ENCODE measurements at places on chromosomes 7 and 10. TPM values are rescaled to one million over a fixed set of nuclear protein-coding genes. Genes with fewer than 3 reads are reported as not detected.

PNLIPRP1 gene
- total RNA-seq: not detected

FZD8 gene
- total RNA-seq: 4.3 TPM

SLC29A4 gene
- total RNA-seq: 0.38 TPM

DNA sequence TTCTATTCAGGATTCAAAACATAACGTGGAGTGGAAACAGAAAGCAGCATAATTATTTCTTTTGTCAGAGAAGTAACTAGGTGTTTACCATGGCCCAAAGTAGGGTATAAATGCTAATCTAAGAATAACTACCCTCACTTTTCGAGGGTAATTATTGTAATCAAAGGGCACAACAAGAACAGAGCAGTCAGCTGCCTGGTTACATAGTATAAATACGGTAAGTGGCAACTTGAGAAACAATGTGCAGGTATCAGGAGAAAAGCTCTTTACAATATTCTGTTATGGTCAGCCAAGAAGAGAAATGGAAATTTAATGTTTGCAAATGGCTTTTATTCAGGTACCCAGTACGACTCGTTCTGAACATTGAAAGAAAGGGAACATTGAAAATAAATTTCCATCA lies 242.0 kb upstream of the NPY start:
- no peaks in the 10 kb centered on the region for H3K27me3 ChIP-seq
- no peak overlapping the region for H3K4me3 ChIP-seq
- DNase-seq: no peak
- H3K36me3 ChIP-seq: no peaks in the 10 kb centered on the region

GRCh38 chr10:27529010-27529783 lies 25.1 kb downstream of the RAB18 start:
- no peak overlapping the region for H3K27ac ChIP-seq
- H3K27me3 ChIP-seq: no peaks in the 10 kb centered on the region
- H3K4me1 ChIP-seq: no peaks in the 10 kb centered on the region
- peaks cover 5% of the 10 kb centered on the region for H3K36me3 ChIP-seq
- H3K4me3 ChIP-seq: no peak overlapping the region
- DNase-seq: no peak

GRCh38 chr7:128188396-128189230 lies 52.5 kb upstream of the LEP start:
- H3K27ac ChIP-seq: no peak overlapping the region
- no peak for DNase-seq
- H3K4me1 ChIP-seq: no peaks in the 10 kb centered on the region
- no peak overlapping the region for H3K4me3 ChIP-seq

GRCh38 chr10:97412891-97413304 lies 11.8 kb upstream of the RRP12 start:
- no peaks in the 10 kb centered on the region for H3K27me3 ChIP-seq
- H3K4me3 ChIP-seq: no peak overlapping the region
- peak overlapping the region; percentile 0 for H3K27ac ChIP-seq
- no peaks in the 10 kb centered on the region for H3K36me3 ChIP-seq
- peaks cover 21% of the 10 kb centered on the region for H3K4me1 ChIP-seq

DNA sequence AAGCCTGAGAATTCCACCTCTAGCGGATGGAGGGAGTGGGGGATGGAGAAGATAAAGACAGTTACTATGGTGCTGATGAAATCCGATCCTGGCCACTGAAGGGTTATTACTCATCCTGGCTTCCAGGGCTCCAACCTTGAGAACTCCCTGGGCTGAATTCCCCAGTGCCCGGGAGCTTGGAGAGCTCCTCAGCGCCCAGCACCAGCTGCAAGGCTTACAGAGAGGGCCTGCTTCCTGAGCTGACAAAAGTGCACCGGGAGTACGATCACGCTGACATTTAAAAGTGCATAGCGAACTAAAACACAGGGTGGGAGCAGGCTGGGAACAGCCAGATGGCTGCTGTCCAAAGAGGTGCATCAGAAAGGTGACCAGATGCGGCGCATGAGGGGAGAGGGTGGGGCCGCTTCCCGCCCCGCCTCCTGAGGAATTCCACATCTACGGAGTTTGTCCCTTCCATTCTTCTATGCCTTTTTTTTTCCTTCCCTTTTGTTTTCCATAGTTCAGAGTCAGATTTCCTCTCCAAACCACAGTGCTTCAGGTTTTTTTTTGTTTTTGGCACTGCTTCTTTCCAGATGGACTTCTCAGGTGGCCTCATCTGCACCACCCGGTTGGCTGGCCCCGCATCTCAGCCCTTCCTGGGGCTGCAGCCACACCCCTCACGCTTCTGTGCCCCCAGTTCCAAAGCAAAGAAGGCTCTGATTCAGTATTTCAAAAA lies 62.4 kb upstream of the MKRN1 start:
- H3K36me3 ChIP-seq: no peaks in the 10 kb centered on the region
- no peak for DNase-seq
- no peaks in the 10 kb centered on the region for H3K27me3 ChIP-seq
- H3K4me3 ChIP-seq: no peak overlapping the region
- peaks cover 3% of the 10 kb centered on the region for H3K4me1 ChIP-seq

- no peaks in the 10 kb centered on the region for H3K4me1 ChIP-seq
- no peaks in the 10 kb centered on the region for H3K27me3 ChIP-seq
- H3K27ac ChIP-seq: no peak overlapping the region
These were observed 370.1 kb downstream of the ADRA2A start for GRCh38 chr10:111446966-111447365.

DNA sequence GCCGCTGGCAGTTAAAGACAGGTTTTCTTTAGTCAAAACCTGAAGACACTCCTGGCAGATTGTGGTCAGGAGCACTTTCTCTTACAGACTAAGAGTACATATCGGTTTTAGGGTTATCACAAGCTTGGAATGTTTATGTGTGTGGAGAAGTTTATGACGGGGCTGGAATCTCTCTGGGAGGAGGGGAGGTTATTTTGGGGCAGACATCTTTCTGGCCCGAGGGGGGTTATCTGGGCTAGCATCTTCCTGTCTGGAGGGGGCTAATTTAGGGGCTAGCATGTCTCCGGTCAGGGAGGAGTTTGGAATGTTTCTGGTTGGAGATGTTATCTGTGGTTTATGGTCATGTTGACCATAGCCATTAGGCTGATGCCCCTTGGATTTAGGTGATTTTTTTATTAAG lies 141.2 kb upstream of the KIF5B start:
- no peaks in the 10 kb centered on the region for H3K36me3 ChIP-seq
- no peak for DNase-seq
- H3K27me3 ChIP-seq: no peaks in the 10 kb centered on the region
- H3K4me3 ChIP-seq: no peak overlapping the region
- H3K27ac ChIP-seq: no peak overlapping the region

- no peak overlapping the region for H3K27ac ChIP-seq
- no peaks in the 10 kb centered on the region for H3K36me3 ChIP-seq
- H3K4me1 ChIP-seq: no peaks in the 10 kb centered on the region
- H3K27me3 ChIP-seq: no peaks in the 10 kb centered on the region
- no peak for DNase-seq
These were observed 36.5 kb downstream of the CTNNA3 start for GRCh38 chr10:67659497-67659896.

GRCh38 chr7:128358233-128358632 lies 3.3 kb downstream of the PRRT4 start:
- H3K4me1 ChIP-seq: peaks cover 23% of the 10 kb centered on the region
- DNase-seq: no peak
- no peak overlapping the region for H3K27ac ChIP-seq
- H3K36me3 ChIP-seq: no peaks in the 10 kb centered on the region

GRCh38 chr7:108293149-108293612 lies 163.0 kb upstream of the LAMB4 start:
- H3K36me3 ChIP-seq: no peaks in the 10 kb centered on the region
- DNase-seq: no peak
- no peak overlapping the region for H3K27ac ChIP-seq

- no peak overlapping the region for H3K4me3 ChIP-seq
- DNase-seq: no peak
- H3K27me3 ChIP-seq: no peaks in the 10 kb centered on the region
- H3K27ac ChIP-seq: no peak overlapping the region
These were observed 1118.6 kb downstream of the SORCS3 start for GRCh38 chr10:105759669-105760068.

- no peak overlapping the region for H3K27ac ChIP-seq
- no peak overlapping the region for H3K4me3 ChIP-seq
- H3K27me3 ChIP-seq: no peaks in the 10 kb centered on the region
- DNase-seq: no peak
- peaks cover 32% of the 10 kb centered on the region for H3K4me1 ChIP-seq
- H3K36me3 ChIP-seq: peaks cover 25% of the 10 kb centered on the region
These were observed 48.9 kb downstream of the VOPP1 start for GRCh38 chr7:55523366-55523765.
